Amygdala (tissue), 56 donors: ENCODE measurements at places on chromosomes 3 and 15.

DNA sequence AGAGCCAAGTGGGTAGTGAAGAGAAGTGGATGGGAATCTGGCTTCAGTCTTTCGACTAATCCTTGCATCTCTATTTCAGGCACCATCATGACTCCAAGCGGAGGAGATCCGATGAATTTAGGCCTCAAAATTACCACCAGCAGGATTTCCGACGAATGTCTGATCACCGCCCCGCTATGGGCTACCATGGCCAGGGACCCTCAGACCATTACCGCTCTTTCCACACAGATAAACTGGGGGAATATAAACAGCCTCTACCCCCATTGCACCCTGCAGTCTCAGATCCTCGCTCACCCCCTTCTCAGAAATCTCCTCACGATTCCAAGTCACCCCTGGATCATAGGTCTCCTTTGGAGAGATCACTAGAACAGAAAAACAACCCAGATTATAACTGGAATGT, 64.7 kb downstream of the RGMA start:
- DNase-seq, result no peak

GRCh38 chr15:85454403-85454802, 74.0 kb downstream of the AKAP13 start:
- DNase-seq, result no peak

DNA sequence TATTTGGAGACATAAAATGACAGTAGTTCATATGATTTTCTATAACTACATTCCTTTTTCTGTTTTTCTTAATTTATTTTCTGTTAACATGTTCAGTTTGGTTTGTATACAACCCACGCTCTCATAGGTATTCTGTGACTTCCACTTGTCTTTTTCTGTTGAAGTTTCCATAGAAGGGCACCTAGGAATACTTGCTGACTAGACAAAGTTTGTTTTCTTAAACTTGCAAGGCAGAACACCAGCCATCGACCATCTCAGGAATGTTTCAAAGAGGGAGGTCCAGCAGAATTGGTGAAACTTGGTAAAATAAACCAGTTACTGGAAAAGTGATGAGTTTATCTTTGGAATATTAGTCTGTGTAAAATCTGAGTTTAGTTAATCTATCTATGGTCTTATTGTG, 403.2 kb upstream of the CADM2 start:
- DNase-seq, result no peak

DNA sequence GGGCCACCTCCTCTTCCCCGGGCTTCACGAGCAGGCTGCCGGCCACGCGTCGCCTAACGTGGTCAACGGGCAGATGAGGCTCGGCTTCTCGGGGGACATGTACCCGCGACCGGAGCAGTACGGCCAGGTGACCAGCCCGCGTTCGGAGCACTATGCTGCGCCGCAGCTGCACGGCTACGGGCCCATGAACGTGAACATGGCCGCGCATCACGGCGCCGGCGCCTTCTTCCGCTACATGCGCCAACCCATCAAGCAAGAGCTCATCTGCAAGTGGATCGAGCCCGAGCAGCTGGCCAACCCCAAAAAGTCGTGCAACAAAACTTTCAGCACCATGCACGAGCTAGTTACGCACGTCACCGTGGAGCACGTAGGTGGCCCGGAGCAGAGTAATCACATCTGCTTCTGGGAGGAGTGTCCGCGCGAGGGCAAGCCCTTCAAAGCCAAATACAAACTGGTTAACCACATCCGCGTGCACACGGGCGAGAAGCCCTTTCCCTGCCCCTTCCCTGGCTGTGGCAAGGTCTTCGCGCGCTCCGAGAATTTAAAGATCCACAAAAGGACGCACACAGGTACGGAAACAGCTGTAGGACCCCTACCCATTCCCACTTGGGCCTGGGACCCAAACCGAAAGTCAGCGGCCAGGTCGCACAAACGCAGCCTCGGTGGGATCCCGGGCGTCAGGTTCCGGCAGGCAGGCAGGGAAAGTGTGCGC, 1.5 kb downstream of the ZIC1 start:
- DNase-seq, result no peak

DNA sequence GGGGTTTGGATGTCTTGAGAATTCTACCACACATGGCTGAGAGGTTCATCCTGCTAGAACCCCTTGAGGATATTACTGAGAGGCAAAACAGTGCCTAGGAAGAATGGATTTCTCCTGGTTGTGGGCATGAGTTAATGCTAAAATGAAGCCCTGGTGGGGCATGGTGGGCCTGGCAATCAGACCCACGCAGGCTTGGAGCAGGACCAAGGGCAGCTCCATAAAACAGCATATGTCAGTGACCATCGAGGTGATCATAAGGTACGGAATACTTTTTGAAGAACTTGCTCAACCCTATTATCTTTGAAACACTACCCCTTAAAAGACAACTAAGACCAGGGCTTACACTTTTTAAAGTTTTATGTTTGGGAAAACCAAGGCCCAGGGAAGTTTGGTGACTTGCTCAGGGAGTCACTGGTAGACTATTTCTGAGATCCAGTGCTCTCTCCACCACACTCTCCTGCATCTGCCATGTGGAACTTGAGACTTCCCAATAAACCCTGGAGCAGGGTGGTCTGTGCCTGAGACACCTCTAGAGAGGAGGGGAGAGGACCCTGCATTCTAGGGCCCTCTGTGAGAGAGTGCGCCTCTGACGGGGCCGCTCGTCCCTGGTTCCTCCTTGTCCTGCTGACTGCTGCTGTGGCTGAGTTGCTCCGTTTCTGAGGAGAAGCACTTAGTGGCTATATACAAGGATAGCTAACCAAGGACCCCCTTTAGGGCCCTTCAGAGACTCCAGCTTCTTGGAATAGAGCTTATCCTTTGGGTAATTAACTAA, 28.0 kb upstream of the TIMP4 start:
- no peak for DNase-seq

DNA sequence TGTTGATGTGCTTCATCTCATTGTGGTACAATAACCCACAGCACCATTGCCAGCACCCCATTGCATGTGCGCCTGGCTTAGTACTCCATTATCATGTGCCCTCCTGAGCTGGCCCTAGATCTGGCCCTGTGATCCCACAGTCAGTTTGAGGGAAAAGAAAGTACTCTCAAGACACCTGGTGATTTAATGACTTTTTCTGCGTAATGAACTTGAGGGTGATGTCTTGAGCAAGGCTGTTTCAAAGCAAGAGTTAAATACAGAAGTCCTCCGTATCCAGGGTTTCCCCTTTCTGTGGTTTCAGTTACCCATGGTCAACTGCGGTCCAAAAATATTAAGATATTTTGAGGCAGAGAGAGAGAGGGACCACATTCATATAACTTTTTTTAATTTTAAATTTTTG, 16.3 kb downstream of the C3orf20 start:
- no peak for DNase-seq

GRCh38 chr3:101065962-101066361, 72.7 kb upstream of the ABI3BP start:
- DNase-seq, result no peak

DNA sequence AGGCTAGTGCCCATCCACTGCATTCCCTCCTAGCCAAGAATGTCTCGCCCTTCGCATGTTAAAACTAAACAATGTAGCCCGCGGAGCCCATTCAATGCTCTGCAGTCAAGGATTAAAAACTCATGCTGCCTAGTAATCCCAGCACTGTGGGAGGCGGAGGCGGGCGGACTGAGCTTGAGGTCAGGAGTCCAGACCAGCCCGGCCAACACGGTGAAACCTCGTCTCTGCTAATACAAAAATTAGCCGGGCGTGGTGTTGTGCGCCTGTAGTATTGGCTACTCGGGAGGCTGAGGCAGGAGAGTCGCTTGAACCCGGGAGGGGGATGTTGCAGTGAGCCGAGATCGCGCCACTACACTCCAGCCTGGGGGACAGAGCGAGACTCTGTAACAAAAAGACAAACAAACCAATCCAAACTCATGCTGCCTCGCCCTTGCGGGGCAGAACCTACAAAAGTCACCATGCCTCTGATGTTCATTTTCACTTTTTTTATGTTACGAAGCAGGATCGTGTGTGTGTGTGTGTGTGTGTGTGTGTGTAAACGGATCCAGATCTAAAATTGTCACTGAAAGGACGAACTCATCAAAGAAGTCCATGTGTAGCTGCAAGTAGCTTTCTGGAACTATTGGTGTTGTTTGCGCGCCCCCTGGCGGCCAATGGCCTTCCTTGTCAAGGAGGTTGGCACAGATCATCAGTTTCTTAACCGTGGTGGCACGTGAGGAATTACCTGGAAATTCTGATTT, 54.8 kb upstream of the SPESP1 start:
- peak; percentile 77 for DNase-seq
